NAMALWA (cell line): ENCODE measurements at places on chromosomes 11 and 22.

DNA sequence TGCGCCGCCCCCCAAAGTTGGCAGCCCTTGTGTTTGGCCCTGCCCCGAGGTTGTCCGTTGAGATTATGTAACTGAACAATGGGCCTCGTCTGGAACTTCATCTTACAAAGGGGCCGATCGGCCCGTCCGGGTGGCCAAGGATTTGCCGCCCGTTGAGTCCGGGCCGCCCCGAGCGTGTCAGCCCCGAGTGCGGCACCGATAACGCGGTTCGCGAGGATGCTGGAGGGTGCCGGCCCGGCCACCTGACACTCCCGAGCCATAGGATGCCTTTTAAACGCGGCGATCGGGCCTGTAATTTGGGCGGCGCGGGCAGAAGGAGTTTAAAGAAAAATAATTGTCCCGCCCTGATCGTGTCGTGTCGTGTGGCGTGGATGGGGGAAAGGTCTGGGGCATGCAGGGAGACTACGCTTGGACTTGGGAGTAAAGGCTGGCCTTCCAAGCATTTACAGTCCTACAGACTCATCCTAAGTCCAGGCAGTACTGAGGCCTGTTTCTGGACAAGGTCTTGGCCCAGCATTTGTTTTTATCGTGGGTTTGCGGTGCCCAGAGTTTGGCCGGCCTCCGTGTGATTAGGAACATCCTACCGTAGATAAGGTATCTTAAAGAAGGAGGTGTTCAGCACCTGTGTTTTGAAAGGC, 1.3 kb downstream of the WEE1 start:
- peak; percentile 41 for DNase-seq

DNA sequence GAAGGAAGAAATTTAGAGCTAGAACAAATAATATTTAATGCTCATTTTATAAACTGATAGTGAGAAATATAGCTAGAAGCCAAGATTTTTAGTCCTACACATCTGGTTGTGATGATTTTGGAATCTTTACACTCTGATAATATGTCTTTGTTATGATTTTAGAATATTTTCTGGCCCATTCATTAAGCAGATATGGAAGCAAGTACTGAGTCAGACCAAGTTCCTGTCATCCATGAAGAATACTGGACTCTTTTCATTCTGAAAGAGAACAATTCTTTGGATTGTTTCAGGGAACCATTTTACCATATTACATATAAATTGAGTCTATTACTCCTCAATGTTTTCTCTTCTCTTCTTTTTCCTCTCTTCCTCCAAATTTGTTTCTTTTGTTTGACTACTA, 227.4 kb downstream of the TMEM135 start:
- DNase-seq, result no peak

GRCh38 chr11:123434262-123434661, 4.2 kb downstream of the GRAMD1B start:
- DNase-seq, result peak; percentile 36

- no peak for DNase-seq
These were observed 171.0 kb upstream of the ARHGAP20 start for GRCh38 chr11:110883256-110883655.

DNA sequence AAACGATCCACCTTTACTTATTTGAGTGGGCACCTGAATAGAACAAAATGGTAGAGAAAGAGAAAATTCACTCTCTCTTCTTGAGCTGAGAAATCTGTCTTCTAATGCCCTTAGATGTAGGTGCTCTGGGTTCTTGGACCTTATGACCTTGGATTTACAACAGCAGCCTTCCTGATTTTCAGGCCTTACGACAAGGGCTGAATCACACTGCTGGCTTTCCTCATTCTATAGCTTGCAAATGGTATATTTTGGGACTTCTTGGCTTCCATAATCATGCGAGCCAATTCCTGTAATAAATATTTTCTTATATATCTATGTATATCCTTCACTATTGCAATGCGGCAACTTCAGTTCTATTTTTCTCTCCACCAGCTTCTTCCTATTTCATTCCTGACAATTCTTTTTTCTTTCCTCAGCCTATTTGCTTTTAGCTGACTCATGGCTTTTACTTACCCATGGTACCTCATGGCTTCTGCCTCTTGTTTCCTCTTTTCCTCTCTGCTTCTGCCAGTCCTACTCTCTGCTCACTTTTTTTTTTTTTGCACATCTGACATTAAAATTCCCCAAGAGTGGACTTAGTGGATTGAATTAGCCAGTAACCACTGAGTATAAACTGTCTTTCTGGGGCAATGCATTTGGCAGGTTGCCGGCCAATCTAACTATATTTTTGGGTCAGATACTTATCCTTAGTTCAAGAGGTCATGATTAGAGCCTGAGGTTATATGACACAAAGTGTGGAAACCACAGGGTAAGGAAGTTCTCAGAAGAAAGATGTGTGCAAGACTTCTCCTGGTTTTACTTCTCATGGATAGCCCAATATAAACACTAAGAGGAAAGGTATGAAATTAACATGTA, 359.5 kb downstream of the TMEM135 start:
- DNase-seq, result no peak

DNA sequence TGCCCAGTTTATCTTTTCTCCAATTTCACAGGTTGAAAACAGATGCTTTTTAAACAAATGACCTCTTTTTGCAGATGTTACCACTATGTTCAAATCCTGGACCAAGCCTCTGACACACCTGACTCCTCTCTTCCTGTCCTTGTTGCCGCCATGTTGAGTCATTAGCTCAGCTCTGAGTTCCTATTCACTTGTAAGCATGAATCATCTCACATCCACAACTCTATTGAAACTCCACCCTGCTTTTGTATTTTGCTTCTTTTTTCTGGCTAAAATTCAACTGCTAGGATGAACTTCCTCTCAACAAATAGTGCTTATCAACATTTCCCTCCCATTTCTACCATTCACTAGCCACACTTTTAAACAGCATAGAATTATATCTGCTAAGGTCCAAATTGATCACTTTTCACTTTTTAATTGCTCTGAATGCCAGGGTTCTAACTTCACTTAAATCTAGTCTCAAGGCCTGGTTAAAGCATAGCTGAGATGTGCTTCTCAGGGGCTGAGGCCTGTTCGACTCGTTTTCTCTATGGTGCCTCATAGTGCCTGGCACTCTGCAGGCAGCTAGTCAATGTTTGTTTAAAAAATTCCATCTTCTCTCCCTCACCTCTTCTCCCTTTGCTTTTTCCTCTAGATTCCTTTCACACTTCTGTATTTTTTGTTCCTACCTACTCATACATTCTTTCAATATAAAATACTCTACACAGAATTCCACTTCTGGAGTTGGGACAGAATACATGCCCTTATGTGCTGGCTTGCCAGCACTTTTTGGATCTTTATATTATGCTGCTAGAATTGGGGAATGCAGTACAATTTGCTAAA, 3.9 kb downstream of the JOSD1 start:
- no peak for DNase-seq

DNA sequence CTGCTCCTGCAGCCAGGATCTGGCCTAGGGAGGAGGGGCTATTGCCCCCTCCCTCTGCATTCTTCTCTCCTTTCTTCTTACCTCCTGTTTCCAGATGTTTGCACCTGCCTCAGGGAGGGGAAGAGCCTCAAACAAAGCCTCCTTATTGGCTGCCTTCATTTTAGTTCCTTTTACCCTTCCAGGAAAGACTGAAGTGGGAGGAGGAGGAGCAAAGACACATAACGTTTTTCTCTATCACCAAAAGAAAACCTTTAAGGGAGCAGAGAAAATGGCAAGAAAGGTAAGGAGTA, 13.3 kb upstream of the CHRM1 start:
- no peak for DNase-seq

- no peak for DNase-seq
These were observed 11.2 kb upstream of the SREBF2 start for GRCh38 chr22:41821471-41822316.

DNA sequence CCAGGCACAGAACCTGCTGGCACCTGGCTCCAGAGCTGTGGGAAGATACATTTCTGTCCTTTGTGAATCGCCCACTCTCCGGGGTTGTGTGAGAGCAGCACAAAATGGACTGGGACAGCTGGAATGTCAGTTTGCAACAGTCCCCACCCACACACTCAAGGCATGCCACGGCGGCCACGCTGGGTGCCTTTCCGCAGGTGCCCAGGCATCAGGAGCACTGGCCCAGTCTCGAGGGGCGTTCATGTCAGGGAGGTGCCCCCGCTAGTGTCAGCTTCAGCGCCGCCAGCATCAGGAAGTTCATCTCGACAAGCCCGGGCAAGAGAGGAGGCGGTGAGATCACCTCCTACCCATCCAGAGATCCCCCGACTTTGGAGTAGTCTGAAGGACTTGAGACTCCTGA, 2.1 kb downstream of the TP53AIP1 start:
- DNase-seq, result no peak

DNA sequence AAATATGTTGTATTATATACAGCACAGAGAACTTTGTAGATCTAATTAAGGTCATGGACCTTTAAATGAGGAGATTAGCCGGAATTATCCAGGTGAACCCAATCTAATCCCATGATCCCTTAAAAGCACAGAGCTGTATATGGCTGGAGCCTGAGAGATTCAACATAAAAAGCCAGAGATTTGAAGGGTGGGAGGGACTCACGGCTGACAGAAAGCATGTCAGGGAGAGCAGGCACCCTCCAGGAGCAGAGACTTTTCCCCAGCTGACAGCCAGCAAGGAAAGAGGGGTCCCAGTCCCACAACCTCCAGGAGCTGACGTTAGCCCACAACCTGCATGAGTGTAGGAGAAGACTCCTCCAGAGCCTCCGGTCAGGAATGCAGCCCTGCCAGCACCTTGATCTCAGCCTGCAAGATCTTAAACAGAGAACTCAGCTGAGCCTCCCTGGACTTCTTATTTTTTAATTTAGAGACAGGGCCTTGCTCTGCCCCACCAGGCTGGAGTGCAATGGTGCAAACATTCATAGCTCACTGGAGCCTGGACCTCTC, 20.0 kb upstream of the ADA2 start:
- no peak for DNase-seq

- no peak for DNase-seq
These were observed 4.8 kb upstream of the FXYD2 start for GRCh38 chr11:117829369-117829725.

- DNase-seq, result no peak
These were observed 185.3 kb downstream of the BRD1 start for GRCh38 chr22:49642331-49642730.

DNA sequence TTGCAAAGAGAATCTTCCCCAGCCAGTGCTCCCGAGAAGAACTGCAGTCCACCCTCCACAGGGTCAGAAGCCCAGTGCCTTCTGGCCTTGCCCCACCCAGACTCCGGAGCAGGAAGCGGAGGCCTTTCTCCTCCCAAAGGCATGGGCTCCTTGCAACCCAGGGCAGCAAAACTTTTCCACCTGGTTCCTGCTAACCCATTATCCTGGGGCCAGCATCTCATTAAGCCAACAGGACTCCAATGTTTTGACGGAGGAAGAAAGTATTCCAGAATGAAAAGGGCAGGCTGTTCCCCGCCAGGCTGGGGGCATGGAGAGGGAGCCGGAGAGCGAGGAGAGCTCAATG, 88.1 kb downstream of the RTL6 start:
- DNase-seq, result no peak

- no peak for DNase-seq
These were observed 9.2 kb upstream of the PRSS23 start for GRCh38 chr11:86790867-86791849.
